ENCODE measurements at places on chromosomes 2 and 18. TPM values are rescaled to one million over a fixed set of nuclear protein-coding genes. Genes with fewer than 3 reads are reported as not detected.

DNA sequence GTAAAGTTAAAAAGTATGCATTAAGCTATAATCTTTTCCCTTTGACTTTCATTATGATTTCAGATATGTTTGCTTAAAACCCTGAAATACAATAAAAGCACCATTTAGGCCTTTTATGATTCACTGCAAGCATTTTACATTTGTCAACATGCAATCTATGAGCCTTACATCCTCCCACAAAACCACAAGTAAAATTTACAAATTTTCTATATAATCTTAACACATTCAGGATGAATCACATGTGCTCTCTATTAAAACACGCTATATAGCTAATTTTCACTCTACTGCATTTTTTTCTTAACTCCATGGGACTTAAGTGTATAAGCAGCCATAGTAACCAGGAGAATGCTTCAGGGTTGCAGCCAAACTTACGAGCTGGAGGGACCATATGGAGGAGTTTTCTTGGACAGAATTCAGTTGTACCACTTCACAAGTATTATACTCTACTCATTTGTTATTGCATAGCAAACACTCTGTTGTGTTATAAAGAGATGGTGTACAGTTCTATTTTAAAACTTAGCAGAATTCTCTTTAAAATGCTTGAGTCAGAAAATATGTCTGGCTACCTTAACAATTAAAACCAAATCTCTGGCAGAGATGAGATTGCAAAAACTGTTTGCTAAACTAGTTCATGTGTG, 293.2 kb downstream of the ALK start:
- no peak for DNase-seq

DNA sequence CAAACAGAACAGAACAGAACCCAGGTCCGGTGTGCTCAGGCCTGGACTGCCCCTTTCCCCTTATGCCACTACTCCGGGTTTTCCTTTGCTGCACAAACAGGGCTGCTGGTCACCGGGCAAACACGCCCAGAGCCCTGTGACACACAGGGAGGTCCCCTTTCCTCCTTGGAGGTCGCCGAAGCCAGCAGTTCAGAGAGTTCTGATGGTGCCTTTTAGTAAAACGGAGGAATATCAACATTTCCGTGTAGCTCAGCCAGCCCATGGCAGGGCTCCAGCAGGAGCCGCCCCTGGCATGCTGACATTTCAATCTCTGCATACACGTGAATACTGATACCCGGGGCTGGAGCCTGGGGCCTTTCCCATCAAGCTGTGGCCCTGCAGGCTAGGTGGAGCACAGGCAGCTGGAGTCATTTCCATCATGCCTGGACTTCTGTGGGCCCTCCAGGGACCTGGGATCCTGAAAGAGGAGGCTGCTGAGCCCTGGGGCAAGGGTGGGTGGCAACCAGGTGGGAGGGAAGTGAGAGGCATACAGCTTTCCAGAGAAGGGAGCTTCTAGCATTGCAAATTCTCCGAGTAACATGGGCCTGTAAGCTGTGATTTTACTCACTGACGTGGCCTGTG, 91.4 kb upstream of the PXDN start:
- DNase-seq: no peak

- DNase-seq: no peak
Observed at GRCh38 chr2:122034344-122034743, 278.9 kb downstream of the TSN start.

DNA sequence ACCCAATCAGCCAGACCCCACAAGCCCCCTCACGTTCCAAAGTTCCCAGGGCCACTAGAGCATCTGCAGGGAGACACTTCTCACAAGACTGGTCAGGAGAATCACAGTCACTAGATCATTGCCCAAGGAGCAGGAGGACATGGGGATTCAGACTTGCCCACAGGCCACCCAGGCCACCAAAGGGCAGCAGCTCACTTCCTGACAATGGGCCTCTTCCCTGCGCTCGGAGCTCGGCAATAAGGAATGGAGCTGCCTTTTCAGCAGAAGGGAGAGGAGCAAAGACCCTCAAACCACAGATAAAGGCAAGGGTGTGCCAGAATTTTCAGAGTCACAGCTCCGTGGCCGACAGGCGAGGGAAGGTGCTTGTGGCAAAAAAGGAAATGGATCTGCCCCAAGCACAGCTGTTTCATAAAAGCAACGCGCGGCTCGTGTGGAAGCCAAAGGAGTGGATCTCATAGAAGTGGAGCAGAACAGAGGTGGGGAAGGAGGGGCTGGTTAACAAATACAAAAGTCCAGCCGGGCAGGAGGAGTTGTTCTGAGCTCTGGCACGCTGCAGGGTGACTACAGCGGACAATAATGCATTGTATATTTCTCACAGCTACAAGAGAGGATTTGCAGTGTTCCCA, 72.1 kb downstream of the EDAR start:
- no peak for DNase-seq

Gene ERBB4
- polyA plus RNA-seq: 4.3 TPM
